ENCODE measurements at places on chromosomes 16 and 17.
A peak's percentile ranks its signal among the peaks of the same experiment; 100 is the strongest.

DNA sequence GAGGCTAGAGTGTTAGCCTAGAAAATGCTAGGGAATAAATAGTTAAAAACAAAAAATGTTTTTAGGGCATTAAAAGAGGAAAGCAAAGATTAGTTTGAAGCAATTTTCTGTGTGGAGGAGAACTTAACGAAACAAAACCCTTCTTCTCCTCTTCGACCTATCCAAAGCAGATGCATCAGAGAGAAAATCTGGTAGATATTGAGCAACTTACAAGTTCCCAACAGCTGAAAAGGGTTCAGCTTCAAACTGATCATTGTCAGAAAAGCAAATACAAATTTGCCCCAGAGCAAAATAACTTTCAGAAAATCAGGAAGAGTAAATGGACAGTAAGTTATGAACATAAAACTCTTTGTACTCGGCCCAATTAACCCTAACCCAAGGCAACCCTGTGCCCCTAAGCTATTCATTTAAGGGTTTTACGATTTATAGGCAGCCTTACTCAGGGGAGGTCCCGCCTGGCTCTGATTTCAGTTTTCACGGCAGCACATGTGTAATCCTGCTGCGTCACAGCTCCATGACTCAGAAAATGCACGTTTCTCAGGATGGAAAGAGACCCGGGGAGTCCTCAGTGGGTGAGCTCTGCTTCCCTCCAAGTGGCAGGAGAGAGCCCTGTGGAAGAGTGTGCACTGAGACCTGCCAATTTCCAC is 405.7 kb upstream of the SALL1 start:
- peak; percentile 72 for DNase-seq

DNA sequence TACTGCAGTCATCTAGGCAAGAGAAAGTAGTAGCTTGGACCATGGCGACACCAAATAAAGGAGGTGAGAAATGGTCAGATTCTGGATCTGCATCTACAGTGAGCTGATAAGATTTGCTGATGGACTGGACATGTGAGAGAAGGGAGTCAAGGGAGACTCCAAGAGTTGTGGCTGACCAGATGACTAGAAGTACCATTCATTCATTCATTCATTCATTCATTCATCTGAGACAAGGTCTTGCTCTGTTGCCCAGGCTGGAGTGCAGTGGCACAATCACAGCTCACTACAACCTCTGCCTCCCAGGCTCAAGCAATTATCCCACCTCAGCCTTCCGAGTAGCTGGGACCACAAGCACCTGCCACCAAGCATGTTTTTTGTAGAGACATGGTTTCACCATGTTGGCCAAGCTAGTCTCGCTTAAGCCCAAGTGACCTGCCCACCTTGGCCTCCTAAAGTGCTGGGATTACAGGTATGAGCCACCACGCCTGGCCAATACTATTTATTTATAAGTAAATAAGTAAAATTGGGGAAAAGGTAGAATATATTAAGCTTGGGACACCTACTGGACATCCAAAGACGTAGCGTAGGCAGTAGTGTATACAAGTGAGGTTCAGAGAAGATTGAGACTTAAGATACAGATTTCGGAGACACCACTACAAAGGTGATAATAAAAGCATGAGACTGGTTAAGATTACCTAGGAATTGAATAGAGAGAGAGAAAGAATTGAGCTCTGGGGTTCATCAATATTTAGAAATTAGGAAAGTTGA is 15.7 kb upstream of the RNF43 start:
- no peak for DNase-seq

DNA sequence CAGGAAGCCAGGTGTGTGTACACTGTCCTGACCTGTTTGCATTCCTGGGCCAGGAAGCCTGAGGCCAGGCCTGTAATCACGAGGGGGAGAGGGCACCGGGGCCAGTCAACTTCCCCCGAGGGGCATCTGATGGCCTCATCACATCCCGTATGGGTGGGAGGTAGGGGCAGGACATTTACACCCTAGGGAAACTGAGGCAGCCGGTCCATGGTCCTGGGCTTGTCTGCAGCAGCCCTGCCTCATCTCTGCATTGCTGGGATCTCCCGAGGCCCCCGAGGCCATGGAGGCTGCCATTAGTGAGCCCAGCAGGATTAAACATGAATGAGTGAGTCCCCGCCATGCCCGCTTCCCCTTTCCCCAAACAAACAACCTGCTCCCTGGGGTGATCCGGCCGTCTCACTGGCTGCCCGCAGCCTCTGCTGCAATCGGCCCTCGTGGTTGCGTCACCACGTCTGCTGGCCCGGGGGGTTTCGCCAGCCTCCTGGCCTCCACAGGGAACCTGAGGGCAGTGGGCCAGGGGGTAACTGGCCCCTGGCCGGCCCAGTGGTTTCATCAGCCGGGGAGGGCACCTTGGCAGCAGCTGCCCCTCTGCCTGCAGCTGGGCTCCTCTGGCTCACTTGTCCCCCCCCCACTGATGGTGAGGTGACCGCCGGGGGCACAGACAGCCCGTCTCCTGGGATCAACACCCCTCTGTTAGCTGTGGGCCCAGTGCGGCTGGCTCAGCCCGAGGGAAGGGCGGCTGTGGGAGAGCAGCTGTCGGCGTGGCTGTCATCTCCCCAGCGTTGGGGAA is 88.3 kb upstream of the GSE1 start:
- DNase-seq: no peak

GRCh38 chr16:84246679-84247077 is 6.9 kb upstream of the KCNG4 start:
- DNase-seq: no peak

- no peak for DNase-seq
These were observed 27.9 kb downstream of the RPRML start for GRCh38 chr17:46950997-46951621.

- no peak for DNase-seq
These were observed 235.6 kb upstream of the GSE1 start for GRCh38 chr16:85377388-85378144.

DNA sequence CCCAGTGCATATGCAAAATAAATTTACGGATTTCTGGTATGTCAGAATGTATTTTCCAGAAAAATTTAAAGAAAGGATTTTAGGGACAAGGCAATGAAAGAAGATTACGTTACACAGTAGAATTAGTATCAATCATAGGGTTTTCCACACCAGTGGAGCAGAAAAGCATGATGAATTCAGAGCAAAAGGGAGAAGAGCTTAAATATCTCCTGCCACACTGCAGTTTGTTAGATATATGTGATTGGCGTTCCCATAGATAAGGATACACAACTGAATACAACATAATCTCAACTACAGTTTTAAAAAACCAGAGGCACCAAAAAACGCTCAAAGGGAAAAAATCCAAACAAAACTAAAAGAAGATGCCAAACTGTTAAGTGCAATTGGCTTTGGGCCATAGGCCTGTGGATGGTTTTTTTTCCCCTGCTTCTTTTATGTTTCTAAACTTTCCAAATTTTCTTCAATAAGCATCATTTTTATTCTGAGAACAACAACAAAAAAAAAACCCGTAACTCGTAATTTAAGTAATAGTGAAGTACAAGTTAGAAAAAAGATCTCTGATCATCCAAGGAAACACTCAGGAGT is 22.3 kb downstream of the MARF1 start:
- no peak for DNase-seq

GRCh38 chr16:75379339-75379738 is 54.0 kb downstream of the CFDP1 start:
- no peak for DNase-seq

GRCh38 chr17:40560592-40561293 is 4.5 kb downstream of the CCR7 start:
- DNase-seq: no peak

GRCh38 chr17:42514279-42514678 is 21.8 kb upstream of the NAGLU start:
- no peak for DNase-seq

GRCh38 chr16:14370736-14371234 is 259.3 kb downstream of the PARN start:
- DNase-seq: no peak

DNA sequence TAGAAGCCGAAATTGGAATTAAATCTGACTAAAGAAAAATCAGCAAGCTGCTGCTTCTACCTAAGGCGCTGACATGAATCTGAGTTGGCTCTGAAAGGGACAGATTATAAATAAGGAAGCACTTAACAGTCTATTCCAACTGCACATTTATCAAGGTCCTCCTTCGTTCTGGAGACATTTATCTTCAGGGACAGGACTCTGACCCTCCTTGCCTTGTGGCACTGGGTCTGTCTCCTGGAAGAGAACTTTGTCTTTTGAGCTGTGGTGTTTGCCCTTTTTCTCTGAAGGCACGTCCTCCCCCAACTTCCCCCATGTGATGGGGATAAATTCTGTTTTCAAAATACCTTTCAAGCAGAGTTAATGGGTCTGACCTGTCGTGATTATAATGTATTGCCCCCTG is 47.0 kb upstream of the MARCHF10 start:
- DNase-seq: no peak

DNA sequence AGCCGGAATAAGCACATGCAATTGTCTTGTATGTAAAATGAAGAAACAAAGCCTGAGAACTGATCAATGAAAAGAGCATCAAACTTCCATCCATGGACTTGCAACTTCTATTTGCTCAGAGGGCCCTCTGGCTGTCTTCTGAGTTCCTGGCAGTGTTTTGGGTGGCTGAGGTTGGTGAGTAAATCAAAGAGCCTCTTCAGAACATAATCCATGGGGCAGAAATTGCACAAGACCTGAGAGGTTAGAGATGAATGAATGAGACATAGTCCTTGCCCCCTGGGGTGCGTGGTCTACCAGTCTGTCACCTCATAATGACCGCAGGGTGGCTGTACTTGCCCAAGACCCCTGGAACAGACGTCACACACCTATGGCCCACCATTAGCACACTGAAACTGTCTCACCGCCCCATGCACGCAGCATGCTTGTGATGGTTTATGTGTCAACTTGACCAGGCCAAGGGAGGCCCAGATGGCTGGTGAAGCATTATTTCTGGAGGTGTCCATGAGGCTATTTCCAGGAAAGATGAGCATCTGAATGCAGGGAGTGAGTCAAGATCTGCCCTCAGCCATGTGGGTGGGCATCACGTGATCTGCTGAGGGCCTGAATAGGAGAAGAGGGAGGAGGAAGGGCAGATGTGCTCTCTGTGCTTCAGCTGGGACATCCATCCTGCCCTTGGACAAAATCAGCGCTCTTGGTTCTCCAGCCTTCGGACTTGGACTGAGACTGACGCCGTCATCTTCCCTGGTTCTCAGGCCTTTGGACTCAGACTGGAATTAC is 8.3 kb downstream of the PIK3R6 start:
- DNase-seq: no peak

DNA sequence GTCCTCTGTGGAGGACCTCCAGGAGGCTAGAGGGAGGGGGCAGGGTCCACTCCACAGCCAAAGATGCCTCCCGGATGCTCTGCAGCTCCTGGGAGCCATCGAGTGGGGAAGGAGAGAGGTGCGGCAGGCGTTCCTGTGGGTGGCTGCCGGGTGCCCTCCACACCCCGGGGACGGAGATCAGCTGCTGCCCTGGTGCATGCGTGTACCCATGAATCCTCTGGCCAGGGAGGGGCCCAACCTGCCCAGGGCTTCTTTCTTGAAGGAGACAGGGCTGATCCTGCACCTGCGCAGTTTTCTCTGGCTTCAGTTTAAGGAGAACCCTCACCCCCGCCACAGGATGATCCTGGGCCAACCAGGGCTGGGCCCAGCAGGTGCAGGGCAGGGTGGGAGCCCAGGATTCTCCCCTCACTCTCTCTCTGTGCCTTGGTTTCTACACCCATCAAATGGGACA is 33.5 kb upstream of the DOC2B start:
- DNase-seq: peak; percentile 28

GRCh38 chr17:20852239-20852989 is 190.4 kb downstream of the USP22 start:
- no peak for DNase-seq

DNA sequence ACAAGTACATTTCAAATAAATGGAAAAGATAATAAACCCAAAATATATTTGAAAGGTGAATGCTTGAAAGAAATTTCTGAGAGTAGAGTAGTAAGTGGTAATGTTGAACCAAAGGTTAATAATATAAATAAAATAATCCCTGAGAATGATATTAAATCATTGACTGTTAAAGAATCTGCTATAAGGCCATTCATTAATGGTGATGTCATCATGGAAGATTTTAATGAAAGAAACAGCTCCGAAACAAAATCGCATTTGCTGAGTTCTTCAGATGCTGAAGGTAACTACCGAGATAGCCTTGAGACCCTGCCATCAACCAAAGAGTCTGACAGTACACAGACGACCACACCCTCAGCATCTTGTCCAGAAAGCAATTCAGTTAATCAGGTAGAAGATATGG is 84.2 kb downstream of the C17orf58 start:
- no peak for DNase-seq

- DNase-seq: no peak
These were observed 4.3 kb downstream of the CNTNAP1 start for GRCh38 chr17:42686520-42687128.

- no peak for DNase-seq
These were observed 2.0 kb downstream of the CACNA1H start for GRCh38 chr16:1154887-1155331.

- DNase-seq: no peak
These were observed 25.5 kb downstream of the CACNG4 start for GRCh38 chr17:66990047-66990446.

DNA sequence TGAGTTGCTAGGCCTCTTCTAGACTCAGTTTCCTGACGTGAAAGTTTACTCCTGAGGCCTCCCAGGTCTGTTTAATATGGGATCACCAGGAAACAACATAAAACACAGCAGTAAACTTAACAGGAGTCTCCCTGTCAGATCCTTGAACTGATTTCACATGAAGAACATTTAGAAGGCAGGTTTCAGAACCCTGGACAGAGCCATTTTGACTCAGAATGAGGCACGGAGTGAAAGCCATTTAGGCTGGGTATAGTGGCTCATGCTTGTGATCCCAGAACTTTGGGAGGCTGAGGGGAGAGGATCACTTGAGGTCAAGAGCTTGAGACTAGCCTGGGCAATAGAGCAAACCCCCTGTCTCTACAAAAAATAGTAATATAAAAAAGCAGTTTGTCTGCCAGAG is 289.1 kb downstream of the CA10 start:
- no peak for DNase-seq

- DNase-seq: peak; percentile 29
These were observed 217.4 kb upstream of the TNRC6C start for GRCh38 chr17:77741109-77741508.

- DNase-seq: no peak
These were observed 417.9 kb upstream of the MAF start for GRCh38 chr16:80018466-80018865.

DNA sequence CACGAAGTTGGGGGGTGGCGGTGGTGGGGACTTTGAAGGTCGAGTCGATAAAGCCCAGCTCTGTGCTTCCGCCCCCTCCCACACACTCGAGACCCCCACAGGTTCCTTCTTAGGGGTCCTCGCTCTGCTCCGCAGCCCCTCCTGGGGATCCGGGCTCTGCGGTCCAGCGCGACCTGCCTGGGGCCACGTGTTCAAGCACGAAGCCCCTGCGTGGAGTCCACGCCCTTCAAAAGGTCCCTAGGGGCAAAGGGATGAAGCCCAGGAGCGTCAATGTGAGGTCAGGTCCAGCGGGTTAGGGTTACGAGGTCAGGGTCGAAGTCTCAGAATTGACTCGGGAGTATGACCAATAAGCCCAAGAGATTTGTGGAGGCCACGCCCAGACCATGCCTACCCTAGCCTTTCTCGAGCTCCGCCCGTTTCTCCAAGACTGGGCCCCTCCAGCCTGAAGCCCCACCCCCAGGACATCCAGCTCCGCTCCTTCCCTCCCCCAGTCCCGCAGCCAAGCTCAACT is 786 bp upstream of the CACNA1G start:
- no peak for DNase-seq

GRCh38 chr16:57536306-57537193 is at the start of gene CCDC102A:
Gene CCDC102A, minus strand, starts transcription at chr16:57536571. Its CDS starts 7,394 bp downstream, at chr16:57529177.
- peak; percentile 49 for DNase-seq

- no peak for DNase-seq
These were observed 57.7 kb downstream of the MEAK7 start for GRCh38 chr16:84446596-84447392.
